ENCODE measurements at places on chromosomes 12 and 14.

DNA sequence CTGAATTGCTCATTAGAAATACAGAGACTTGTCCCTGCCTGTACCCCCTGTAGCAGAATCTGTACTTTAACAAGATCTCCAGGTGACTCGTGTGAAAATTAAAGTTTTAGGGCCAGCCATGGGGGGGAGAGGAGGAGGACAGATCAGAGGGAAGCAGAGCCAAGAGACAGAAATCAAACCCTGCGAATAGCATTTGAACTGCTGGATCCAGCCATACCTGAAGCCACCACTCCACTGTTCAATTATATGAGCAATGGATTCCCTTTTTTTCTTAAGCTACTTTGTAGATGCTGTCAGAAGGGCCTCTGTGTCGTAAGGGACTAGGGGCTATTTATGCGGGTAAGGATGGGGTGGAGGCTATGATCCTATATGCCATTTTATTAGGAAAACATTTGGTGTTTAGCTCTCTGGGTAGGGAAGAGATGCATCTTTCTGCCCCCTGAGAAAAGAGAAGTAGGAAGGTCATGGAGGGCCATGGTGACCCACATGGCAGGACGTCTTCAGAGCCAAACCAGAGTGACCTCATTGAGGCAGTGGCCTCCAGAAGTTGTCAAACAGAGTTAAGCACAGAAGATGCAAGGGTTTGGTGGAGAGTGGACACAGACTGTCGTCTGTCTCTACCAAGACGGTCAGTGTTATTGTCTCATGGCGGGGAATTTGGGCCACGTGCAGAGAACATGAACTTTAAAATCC, 203.9 kb downstream of the PHETA1 start:
- no peak for DNase-seq

DNA sequence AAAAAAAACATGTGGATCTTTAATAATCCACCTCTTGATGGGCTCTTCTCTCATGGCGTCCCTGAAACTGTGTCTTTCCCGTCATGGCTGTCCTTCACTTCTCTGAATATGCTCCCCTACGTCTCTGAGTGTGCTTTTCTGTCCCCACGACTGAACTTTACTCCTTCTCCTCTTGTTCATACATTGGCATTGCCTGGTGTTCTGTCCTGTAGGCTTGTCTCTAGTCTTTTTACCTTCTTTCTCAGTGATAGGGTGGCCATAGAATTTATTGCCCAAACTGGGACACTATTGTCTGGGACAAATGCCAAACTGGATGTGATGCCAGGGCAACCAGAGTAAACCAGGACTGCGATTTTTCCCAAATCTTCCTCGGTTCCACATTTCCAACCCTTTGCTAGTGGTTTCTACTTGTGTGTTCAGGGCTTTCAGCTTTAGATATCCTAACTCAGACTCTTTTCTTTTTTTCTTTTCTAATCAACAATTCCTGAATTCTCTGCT, 202.2 kb downstream of the ATP23 start:
- DNase-seq: no peak

- DNase-seq: no peak
These were observed 603 bp upstream of the ENDOU start for GRCh38 chr12:47725893-47726292.

GRCh38 chr14:35565871-35566464, 32.0 kb downstream of the INSM2 start:
- no peak for DNase-seq

- DNase-seq: peak; percentile 63
These were observed 11.2 kb upstream of the PYGL start for GRCh38 chr14:50955373-50956043.

DNA sequence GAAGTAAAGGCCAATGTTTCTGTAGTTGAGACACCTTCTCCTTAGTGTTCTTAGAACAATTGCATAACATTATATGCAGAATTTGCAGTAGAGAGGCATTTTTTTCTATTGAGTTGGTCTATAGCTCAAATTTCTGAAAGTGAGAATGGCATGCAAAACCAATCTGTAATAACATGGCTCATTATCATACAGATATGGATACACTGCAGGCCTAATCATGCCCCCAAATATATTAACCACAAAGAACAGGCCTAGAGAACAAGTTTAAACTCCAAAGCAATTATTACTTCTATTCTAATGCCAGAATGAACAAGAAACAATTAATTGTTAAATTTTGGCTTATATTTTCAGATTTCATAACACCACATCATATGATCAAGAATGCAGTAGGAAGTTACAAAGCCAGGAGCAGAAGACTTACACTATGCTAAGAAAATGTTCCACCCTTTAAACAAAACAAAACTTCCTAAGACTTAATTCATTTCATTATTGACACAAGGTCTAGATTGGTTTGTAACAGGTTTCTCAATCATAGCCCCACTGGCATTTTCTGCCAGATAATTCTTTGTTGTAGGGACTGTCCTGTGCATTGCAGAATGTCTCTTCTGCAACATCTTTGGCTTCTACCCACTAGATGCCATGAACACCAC, 26.9 kb downstream of the TMTC1 start:
- no peak for DNase-seq

DNA sequence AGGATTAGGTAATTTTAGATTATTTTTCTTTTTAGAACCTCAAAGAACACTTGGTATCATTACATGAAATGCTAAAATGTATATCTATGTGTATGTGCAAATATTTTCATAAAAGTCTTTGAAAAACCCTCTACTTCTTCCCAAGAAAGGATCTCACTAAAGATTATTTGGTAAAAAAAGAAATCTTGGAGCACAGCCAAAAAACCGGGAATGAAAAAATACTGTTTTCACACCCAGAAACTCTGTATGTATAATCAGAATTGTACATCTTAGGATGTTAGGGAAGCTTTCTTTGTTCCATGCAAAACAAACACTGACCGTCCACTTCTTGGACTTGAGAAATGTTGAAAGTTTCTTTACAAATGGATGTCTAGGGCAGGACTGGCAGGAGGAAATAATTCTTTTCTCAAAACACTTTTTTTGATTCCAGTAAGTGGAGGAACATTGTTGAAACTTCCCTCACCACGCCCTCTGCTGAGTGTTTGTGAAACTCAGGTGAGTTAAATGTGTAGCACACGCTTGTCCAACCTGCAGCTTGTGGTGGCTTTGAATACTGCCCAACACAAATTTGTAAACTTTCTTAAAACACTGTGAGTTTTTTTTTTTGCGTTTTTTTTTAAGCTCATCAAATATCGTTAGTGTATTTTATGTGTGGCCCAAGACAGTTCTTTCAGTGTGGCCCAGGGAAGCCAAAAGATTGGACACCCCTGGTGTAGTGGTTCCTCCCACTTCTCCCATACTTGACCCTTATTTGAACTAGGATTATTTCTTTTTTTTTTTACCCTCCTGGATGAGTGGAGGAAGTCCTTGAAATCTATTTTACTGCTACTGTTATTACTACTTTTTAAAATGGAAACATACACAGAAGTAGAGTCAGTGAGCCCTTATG, 26.6 kb downstream of the FBXO34 start:
- no peak for DNase-seq

- no peak for DNase-seq
These were observed 145.8 kb downstream of the SLC38A6 start for GRCh38 chr14:61126603-61127498.

GRCh38 chr12:117854339-117855012, 114.3 kb downstream of the KSR2 start:
- DNase-seq: peak; percentile 55
